ENCODE measurements at places on chromosomes 3 and 15. TPM values are rescaled to one million over a fixed set of nuclear protein-coding genes. Genes with fewer than 3 reads are reported as not detected.

DNA sequence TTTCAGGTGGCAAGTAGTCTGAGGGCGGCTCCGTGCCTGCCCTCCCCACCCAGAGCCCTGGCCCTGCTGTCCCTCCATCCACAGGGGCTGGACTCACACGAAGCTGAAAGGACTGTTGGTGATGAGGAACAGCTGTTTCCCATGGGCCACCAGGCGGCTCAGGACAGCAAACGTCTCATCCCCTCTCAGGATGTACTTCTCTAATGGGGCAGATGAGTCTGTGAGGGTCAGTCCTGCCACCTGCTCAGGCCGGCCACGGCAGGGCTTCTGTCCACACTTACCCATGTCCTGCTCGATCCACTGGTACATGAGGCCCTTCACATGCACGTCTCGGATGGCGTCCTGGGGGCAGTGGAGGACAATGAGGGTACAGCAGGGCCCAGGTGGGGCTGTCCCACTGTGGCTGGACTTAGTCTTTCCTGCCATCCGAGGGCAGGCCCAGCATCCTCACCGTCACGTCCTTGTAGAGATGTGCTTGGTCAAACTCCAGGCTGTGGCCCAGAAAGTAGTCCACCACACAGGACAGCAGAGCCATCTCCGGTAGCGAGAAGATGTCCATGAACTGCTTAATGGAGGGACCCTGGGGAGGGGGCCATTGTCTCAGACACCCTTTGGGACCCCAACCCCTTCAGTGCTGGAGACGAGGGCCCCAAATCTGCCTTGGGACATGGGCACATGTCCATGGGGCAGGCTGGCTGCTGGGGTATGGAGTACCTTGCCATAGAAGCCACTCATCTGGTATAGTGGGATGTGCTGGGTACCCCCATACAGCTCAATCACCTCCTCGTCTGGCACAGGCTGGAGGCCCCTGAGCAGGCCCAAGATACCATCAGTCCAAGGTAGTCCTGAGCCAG, 5.7 kb downstream of the NT5DC2 start:
- DNase-seq: no peak

GRCh38 chr15:67174864-67175573, 79.4 kb downstream of the AAGAB start:
- no peak for DNase-seq

GRCh38 chr3:178156301-178156700, 379.9 kb upstream of the KCNMB2 start:
- DNase-seq: no peak

Gene DNAH12
- not detected for total RNA-seq

- DNase-seq: peak; percentile 57
These were observed 854.1 kb downstream of the ROBO1 start for GRCh38 chr3:78913711-78914110.

Gene HES1
- total RNA-seq: 136 TPM

Gene KIF23
- total RNA-seq: 124 TPM

Gene TM4SF1
- 0.28 TPM for total RNA-seq

Measured in A673 (cell line).